ENCODE measurements at places on chromosomes 13 and 19. TPM values are rescaled to one million over a fixed set of nuclear protein-coding genes. Genes with fewer than 3 reads are reported as not detected.

DHDH gene
- total RNA-seq, result not detected

PRRG2 gene
- 0.89 TPM for total RNA-seq

TPM4 gene
- 30.5 TPM for total RNA-seq

ZNF296 gene
- 0.36 TPM for total RNA-seq

EXOC3L2 gene
- total RNA-seq, result 0.71 TPM

FLT3LG gene
- 2.1 TPM for total RNA-seq

CPAMD8 gene
- total RNA-seq, result 7.9 TPM

MISP gene
- not detected for total RNA-seq

DNA sequence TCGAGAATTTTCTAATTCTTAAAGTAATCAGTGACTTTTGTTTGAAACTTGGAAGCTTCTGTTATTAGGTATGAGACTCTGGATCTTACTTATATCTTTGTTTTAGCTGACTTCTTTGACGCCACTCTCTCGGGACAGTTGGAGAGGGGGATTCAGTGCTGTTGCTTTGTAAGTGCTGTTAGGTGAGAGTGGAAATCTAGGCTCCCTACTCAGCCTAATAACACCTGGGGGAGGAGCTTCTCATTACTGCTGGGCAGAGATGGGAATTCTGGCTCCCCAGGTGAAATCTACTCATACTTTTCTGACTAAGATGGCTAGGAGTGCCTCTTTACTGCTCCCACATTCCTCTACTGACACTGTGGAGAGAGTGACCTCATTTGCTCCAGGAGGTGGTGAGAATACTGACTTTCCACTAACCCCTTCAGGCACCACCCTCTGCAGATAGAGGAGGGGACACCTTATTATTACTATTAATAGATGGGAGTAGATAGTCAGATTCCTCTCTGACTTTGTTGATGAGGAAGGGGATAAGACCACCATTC lies 324.9 kb upstream of the SPRY2 start:
- H3K27ac ChIP-seq, result no peak overlapping the region
- no peak for DNase-seq
- no peaks in the 10 kb centered on the region for H3K27me3 ChIP-seq
- no peak overlapping the region for H3K4me3 ChIP-seq
- H3K4me1 ChIP-seq, result no peaks in the 10 kb centered on the region

DNA sequence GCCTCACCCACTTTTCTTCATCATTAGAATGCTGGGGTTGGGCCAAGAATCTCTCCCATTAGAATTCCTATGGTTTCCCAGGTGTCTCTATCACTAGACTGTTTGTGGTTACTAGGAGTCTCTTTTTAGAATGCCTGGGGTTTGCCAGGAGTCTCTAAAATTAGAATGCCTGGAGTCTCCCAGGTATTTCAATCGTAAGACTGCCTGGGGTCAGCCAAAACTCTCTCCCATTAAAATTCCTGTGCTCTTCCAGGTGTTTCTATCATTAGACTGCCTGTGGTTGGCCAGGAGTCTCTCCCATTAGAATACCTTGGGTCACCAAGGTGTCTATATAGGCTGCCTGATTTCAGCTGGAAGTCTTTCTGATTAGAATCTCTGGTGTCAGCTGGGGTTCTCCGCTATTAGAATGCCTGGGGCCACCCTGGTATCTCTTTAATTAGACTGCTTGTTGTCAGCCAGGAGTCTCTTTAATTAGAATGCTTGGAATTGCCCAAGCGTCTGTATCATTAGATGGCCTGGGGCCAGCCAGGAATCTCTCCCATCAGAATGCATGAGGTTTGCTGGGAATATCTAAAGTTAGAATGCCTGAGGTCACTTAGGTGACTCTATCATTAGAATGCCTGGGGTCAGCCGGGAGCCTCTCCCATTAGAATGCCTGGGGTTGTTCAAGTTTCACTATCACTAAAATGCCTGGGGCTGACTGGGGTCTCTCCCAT lies 1479.2 kb downstream of the UQCRFS1 start:
- no peak overlapping the region for H3K27ac ChIP-seq
- H3K4me1 ChIP-seq, result peaks cover 8% of the 10 kb centered on the region
- H3K27me3 ChIP-seq, result no peaks in the 10 kb centered on the region
- DNase-seq, result no peak
- H3K36me3 ChIP-seq, result peaks cover 5% of the 10 kb centered on the region
- H3K4me3 ChIP-seq, result no peak overlapping the region

DNA sequence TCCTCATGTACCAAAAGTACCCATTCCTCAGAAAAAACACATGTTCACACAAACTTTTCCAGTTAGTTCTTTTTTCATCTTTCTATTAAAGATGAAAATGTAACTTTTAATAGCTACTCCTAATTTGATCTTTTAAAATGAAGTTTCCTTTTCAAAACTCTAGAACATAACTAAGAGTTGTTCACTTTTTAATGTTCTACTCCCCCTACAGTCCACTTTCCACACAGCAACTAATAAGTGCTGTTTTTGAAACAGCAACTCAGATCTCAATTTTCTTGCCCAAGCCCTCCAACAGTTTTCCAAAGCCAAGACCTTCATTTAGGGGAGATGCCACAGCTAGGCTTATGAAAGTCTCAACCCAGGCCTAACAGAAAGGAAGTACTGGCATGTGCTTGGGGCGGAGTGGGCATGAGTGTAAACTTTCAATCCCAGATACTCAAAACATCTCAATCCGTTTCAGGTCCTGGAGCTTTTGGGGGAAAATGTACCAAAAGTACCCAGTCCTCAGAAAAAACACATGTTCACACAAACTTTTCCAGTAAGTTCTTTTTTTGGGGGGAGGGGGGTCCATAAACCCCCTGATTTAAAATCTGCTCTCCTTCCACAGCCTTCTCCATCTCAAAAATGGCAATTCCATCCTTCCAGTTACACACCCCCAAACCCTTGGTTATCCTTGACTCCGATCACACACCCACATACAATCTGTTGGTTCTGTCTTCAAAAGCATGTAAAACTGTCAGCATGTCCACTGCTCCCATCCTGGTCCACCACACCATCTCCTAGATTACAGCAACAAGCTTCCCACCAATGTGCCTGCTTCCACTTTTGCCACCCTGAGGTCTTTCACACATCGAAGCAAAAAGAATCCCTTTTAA lies 2.0 kb downstream of the FBL start:
- peak overlapping the region; percentile 98 for H3K4me3 ChIP-seq
- H3K4me1 ChIP-seq, result peaks cover 32% of the 10 kb centered on the region
- H3K36me3 ChIP-seq, result peaks cover 11% of the 10 kb centered on the region
- no peaks in the 10 kb centered on the region for H3K27me3 ChIP-seq
- H3K27ac ChIP-seq, result peak overlapping the region; percentile 85

GRCh38 chr13:111209613-111210012 lies 94.5 kb downstream of the ARHGEF7 start:
- no peak for DNase-seq
- H3K4me3 ChIP-seq, result peak overlapping the region; percentile 17
- H3K36me3 ChIP-seq, result peaks cover 6% of the 10 kb centered on the region
- peak overlapping the region; percentile 19 for H3K27ac ChIP-seq
- H3K4me1 ChIP-seq, result peaks cover 75% of the 10 kb centered on the region

DNA sequence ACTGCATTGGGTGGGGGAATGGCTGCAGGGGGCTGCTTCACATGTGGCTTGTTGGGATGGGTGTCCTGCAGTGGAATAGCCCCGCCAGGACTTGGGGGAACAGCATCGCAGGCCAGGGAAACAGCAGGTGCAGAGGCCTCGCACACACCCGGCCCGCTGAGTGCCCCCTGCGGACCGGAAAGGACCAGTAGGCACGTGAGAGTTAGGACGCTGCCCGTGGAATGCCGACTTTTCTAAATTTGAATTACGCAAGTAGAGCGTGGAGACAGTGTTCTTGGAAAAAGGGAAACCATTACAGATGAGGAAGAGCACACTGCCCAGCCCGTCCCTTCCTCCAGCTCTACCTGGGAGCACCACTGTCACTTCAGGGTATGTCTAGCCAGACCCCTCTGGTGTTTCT lies 11.5 kb downstream of the DNM2 start:
- H3K4me3 ChIP-seq, result no peak overlapping the region
- H3K36me3 ChIP-seq, result no peaks in the 10 kb centered on the region
- no peaks in the 10 kb centered on the region for H3K27me3 ChIP-seq
- peaks cover 25% of the 10 kb centered on the region for H3K4me1 ChIP-seq

- no peaks in the 10 kb centered on the region for H3K4me1 ChIP-seq
- no peaks in the 10 kb centered on the region for H3K36me3 ChIP-seq
- DNase-seq, result no peak
- H3K4me3 ChIP-seq, result no peak overlapping the region
- H3K27ac ChIP-seq, result no peak overlapping the region
Observed at GRCh38 chr13:105327581-105328126, 1207.8 kb downstream of the EFNB2 start.

DNA sequence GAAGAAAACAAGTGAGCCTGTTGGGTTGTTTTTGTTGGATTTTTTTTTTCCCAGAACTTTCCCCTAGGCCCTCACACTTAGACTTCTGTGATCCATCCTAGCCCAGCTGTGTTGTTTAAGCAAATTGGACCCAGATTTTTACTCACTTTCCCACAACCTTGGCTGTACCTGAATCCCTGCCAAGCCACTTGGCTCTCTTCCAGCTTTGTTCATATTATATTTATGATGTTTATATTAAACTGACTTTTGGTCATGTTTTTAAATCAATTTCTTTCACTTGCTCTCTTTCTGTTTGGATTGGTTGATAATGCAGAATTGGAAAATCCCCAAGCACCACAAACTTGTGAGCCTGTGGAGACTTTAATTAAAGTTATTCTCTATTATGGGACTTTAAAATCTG lies 16.6 kb downstream of the OLFM4 start:
- no peaks in the 10 kb centered on the region for H3K36me3 ChIP-seq
- H3K27ac ChIP-seq, result no peak overlapping the region
- DNase-seq, result no peak
- H3K27me3 ChIP-seq, result peaks cover 2% of the 10 kb centered on the region
- no peak overlapping the region for H3K4me3 ChIP-seq

GRCh38 chr13:48258430-48258829 lies 25.4 kb downstream of the ITM2B start:
- no peak overlapping the region for H3K4me3 ChIP-seq
- no peaks in the 10 kb centered on the region for H3K27me3 ChIP-seq
- peaks cover 5% of the 10 kb centered on the region for H3K4me1 ChIP-seq
- H3K36me3 ChIP-seq, result peaks cover 4% of the 10 kb centered on the region

GRCh38 chr19:56927791-56928207 lies 87.3 kb upstream of the PEG3 start:
- H3K27ac ChIP-seq, result no peak overlapping the region
- DNase-seq, result no peak
- H3K27me3 ChIP-seq, result peaks cover 3% of the 10 kb centered on the region
- H3K4me1 ChIP-seq, result no peaks in the 10 kb centered on the region

- no peak overlapping the region for H3K4me3 ChIP-seq
- no peaks in the 10 kb centered on the region for H3K4me1 ChIP-seq
- no peak for DNase-seq
- H3K27me3 ChIP-seq, result no peaks in the 10 kb centered on the region
- H3K27ac ChIP-seq, result no peak overlapping the region
Observed at GRCh38 chr13:21852043-21852442, 181.2 kb downstream of the FGF9 start.

DNA sequence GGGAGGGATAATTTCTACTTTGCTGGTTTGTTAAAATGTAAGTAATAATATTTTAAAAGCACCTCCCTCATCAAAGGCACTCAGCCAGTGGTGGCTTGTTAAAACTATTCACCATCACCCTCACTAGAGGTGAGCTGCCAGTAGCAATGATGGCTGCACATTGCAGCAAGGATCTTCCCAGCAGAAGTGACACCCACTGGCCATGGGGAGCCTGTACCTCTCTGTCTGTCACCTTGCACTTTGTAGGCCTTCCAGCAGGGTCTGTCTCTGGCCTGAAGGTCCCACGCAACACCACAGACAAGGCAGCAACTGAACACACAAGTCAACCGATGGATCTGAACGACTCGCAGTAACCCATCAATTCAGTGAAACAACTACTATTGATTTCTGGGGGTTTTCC lies 47.3 kb upstream of the C13orf42 start:
- H3K27me3 ChIP-seq, result peaks cover 5% of the 10 kb centered on the region
- no peak for DNase-seq

DNA sequence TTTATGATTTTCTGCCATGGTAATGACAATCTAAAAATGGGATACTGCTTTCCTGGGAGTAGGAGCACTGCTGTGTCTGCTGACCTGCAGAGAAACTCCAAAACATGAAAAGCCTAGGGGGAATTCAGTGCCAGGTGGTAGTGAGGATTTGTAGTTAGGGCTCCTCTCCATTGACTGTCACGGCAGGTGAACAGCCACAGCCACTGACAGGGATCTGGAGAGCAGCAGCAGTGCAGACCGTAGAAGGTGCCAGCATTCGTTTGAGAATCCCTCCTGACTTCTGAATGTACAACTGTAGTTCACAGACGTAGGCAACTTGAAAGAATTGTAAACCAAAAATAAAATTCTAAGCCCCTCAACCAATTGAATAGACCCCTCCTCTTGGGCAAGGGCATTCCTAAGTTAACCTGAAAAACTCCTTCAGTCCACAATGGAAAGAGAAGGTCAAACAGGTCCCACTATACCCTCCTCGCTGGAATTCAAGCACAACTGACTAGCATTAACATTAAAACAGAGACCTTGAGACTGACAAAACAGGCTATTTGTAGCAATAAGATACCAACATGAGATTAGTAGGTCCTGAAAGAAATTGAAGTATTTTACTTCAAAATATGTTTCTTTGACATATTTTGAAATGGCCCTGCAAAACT lies 1328.8 kb downstream of the OLFM4 start:
- no peaks in the 10 kb centered on the region for H3K4me1 ChIP-seq
- H3K27ac ChIP-seq, result no peak overlapping the region
- no peaks in the 10 kb centered on the region for H3K36me3 ChIP-seq

- H3K27me3 ChIP-seq, result no peaks in the 10 kb centered on the region
- H3K36me3 ChIP-seq, result no peaks in the 10 kb centered on the region
- no peak overlapping the region for H3K27ac ChIP-seq
- no peak for DNase-seq
- H3K4me3 ChIP-seq, result no peak overlapping the region
Observed at GRCh38 chr13:103190841-103191240, 124.6 kb upstream of the SLC10A2 start.

- H3K27ac ChIP-seq, result no peak overlapping the region
- no peaks in the 10 kb centered on the region for H3K27me3 ChIP-seq
- no peaks in the 10 kb centered on the region for H3K36me3 ChIP-seq
- no peak for DNase-seq
Observed at GRCh38 chr13:23551213-23552008, 18.8 kb upstream of the TNFRSF19 start.

DNA sequence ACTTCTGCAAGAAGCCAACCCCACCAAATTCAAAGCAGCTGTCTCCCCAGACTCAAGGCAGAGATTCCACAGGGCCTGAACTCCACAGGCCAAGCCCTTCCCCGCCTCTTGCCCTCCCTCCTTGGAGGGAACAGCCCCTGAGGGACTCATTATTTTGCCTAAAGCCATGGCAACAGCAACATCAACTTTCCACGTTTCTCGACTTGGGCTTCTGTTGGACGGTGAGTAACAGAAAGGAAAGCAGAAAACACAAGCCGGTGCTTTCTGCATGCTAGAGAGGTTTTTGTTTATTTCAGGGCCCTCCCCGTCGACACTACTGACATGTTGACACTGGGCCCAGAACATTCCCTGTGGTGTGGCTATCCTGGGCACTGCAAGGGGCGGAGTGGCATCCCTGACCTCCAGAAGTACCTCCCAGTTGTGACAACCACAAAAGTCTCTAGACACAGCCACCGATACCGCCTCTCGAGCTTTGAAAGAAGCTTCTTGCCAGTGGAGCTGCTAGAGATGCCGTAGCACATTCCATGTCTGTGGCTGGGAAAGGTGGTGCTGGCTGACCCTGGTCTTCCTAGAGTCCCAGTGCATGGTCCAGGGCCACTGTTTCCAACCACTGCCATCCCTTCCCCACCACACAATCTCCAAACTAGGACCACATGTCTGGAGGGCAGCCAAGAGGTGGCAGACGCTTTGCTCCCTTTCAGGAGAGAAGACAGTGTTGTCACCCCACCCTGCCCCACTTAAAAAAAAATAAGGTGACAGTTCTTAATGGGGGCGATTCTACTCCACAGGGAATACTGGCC lies 12.8 kb downstream of the CAPS start:
- H3K36me3 ChIP-seq, result peaks cover 8% of the 10 kb centered on the region
- peak overlapping the region; percentile 24 for H3K27ac ChIP-seq
- no peaks in the 10 kb centered on the region for H3K4me1 ChIP-seq
- DNase-seq, result peak; percentile 51

Data from psoas muscle (tissue), 8 donors.